ENCODE measurements at places on chromosomes 7 and 10.

DNA sequence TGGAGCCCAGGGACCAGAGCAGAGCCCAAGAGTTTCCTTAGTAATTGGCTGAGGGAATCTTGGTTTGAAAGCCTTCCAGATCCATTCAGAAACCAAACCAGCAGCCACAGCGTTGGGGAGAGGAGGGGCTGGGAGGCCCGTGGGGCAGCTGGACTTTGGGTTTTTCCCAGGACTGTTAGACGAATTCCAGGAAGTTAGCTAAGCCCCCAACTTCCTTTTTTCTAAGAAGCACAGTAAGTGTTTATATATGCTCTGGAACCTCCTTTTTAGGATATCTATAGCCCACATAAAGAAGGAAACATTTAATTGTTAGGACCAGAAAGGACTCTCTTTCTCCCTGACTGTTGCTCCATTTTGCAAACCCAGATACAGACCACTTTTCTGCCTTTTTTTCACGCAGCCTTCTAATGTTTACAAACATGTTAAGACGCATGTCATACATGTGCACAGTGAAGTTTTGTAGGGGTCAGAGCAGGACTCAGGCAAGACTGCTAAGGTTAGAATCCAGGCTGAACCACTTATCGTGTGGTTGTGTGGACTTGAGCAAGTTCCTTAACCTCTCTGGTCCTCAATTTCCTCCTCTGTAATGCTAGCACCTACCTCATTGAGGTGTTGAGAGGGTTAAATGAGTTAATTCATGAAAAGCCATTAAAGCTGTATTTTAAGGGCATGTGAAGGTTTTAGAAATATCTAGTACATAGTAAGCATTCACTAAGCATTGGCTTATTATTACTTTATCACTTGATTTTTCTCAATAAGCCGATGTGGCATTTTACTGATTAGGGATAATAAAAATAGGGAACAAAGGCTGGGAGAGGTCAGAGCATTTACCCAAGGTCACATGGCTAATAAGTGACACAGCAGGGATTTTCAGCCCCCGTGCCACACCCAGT lies 42.4 kb downstream of the TBATA start:
- no peak for DNase-seq

DNA sequence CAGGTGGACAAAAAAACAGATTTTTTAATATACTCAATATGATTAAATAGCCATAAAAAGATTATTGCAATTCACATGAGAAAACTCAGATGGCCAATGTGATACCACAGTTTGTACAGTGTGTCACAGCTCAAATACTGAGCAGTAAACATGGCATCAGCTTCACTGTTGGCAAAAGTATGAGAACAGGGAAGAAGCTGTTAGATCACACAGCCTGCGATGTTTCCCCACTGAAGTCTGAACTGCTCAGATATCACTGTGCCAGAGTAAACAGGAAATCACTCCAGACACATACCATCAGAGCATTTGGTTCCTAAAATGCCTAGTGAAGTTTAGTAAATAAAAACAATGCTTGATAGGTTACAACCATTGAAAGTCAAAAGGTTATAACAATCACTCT lies 347.8 kb downstream of the ETV1 start:
- DNase-seq, result no peak

GRCh38 chr10:131180740-131181415 lies 130.6 kb downstream of the TCERG1L start:
- no peak for DNase-seq

DNA sequence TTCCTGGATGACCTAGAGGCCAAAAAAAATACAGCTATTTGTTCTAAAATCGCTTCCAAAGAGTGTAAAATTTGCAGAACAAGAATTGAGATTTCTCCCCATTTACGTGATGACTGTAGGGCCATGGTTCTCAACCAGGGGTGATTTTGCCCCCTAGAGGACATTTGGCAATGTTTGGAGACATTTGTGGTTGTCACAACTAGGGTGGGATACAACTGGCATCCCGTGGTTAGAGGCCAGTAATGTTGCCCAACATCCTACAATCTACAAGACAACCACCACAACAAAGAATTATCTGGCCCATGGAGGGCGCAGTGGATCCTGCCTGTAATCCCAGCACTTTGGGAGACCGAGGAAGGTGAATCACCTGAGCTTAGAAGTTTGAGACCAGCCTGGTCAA lies 22.8 kb upstream of the MALSU1 start:
- no peak for DNase-seq

GRCh38 chr7:41145656-41146055 lies 557.2 kb downstream of the INHBA start:
- DNase-seq, result no peak

DNA sequence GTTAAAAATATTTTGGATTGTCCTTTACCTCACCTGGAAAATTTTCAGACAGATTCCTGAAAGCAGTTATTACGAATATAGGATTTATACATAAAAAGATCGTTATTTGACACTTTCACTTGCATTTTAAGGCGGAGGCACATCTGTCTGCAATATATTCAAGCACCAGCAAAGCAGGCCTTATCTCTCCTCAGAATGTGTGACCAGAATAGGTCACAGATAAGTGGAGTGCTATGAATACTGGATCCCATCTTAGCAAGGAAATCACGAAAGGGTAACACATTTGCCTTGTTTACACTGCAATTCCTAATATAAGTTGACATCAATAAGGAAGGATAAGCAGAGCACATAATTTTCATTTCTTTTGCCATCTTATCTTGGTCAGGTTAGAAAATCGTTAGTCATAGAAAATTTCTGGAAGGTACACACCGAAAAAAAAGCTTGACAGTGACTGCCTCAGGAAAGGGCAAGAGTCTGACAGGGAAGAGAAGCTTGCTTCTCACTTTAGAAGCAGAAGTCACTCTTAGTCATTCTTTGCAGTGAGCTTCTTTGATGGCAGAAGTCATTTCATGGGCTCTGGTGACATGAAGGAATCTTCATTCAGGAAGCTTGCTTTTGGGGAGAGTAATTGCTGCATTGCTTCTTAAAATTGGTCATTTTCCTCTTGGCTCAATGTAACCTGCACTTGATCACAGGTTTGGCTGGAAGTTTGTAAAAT lies 98.1 kb upstream of the STK17A start:
- DNase-seq, result no peak

DNA sequence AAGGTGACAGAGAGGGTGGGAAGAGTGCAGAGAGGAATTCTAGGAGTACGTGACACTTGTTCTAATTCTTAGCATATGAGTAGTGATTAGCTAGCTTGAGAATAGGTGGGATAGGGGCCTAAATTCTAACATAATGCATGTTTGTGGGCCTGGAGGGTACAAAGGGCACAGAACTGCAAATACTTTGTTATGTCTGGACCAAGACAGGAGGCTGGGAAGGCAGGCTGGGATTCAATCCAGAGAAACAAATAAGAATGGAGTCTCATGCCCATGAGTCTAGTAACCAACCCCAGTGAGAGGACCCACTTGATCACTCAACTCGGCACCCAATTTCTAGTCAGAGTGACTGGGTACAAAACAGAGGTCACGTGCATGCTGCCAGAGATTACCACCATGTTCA lies 40.9 kb downstream of the RHOBTB1 start:
- no peak for DNase-seq

- no peak for DNase-seq
These were observed 570.9 kb upstream of the FOXK1 start for GRCh38 chr7:4111166-4111565.

DNA sequence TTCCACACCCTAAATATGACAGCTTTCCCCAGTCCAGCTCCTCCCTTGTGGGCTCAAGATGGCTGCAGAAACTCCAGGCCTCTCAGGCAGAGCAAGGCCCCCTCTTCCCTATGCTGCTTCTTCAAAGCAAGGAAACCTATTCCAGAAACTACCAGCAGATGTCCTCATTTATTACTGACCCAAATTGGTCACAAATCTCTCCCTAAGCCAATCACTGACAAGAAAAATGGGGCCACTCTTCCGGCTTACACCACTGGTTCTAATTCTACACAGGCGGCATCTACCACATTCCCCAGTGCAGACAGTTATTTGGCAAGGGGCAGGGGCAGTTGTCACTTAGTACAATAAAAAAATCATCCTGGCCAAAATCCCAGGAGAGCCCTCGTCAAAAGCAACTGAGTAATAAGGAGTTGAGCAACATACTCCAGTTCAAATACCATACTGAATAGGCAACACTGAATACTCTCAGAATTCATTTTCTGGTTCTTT lies 150.4 kb downstream of the SFMBT2 start:
- no peak for DNase-seq

DNA sequence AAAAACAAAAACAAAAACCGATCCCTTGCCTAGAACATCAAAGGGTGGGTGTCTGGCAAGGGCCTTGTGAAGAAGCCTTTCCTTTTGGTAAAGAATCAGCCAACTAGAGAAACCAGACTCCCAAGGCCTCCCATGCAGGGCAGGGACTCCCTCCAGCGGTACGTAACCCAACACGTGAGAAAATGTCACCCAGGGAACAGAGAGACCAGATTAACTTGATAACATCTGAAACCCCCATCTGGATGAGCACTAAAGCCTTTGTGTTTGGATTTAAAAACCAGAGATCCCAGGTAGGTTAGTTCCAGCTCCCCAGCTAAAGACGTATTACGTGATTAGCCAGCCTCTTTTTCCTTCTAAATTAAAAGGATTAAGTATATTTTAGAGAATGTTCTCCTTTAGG lies 3.0 kb upstream of the HABP2 start:
- DNase-seq, result no peak

- no peak for DNase-seq
These were observed 113.0 kb downstream of the TRIL start for GRCh38 chr7:28845106-28845505.

- DNase-seq, result no peak
These were observed 64.8 kb downstream of the PWWP2B start for GRCh38 chr10:132461683-132462231.
